Stimulated activated CD4-positive, alpha-beta T cell treated with anti-CD3 and anti-CD28 coated beads, Interleukin-12 subunit alpha, Interleukin-12 subunit beta, amount 100 ng/mL, for 4 hours (primary cell): ENCODE measurements at places on chromosomes 12 and 14.

DNA sequence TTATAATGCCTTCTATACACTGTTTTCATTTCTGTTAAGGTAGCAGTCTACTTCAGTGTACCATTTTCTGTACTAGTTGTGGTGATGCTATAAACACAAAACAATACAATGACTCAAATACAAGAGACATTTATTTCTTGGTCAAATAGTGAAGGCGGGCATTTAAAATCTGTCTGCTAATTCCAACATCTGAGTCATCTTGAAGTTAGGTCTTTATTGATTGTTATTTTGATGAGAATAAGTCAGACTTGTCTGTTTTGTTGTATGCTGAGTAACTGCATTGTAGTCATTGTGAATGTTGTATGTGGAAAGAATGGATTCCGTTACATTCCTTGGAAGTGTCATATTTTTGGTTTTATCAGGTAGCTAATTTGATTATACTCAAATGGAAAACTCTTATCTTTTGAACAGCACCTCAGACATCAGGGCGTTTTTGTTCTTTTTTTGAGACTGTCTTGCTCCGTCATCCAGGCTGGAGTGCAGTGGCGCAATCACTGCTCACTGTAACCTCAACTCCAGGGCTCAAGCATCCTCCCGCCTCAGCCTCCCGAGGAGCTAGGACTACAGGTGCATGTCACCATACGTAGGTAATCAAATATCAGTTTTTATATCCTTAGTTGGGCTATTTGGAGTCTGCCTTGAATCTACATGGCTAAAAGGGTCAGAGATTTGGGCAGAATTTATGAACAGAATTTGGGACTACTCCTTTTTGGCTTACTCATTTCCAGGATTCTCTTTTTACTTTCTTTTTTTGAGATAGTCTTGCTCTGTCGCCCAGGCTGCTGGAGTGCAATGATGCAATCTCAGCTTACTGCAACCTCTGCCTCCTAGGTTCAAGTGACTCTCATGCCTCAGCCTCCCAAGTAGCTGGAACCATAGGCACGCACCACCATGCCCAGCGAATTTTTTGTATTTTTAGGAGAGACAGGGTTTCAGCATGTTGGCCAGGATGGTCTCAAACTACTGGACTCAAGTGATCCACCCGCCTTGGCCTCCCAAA, 56.8 kb downstream of the PAPLN start:
- no peak for DNase-seq

GRCh38 chr12:57124261-57124877, 3.9 kb upstream of the LRP1 start:
- peak; percentile 63 for DNase-seq

GRCh38 chr14:99779751-99780150, 13.5 kb upstream of the EML1 start:
- no peak for DNase-seq

DNA sequence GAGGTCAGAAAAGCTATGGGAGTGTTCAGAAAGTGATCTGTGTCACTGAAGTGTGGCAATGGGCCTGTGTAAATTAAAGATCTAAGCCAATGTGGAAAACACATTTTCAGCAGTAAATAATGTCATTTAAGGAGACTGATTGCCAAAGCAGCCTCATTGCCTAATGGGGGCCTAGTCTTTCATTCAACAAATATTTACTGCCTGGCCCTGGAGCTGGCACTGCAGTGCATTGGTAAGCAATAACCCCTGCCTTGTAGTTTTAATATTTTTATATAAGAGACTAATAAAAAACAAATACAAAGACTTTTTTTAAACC, 326.6 kb downstream of the BTG1 start:
- no peak for DNase-seq

DNA sequence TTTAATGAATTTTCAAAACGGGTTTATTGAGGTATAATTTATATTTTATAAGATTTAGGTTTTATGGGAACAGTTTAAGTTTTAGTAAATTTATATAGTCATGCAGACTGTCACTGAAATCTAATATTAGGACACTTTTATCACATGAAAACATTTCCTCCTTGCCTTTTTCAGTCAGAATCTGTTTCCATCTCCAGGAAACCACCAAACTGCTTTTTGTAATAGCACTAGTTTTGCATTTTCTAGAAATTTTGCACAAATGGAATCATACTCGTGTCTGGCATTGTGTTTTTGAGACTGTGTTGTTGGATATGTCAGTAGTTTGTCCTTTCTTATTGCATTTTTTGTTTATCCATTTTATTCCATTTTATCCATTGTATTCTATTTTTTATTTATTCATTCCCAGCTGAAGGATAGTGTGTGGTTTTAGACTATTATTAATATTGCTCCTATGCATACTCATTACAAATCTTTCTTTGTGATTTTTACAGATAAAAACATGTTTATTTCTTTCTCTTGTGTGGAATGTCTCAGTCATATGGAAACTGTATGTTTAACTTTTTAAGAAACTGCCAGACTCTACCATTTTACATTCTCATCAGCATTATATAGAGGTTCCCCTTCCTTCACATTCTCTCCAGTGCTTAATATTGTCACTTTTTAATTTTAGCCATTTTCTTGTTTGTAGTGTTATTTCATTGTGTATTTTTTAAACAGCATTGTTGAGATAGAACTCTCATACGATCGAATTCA, 26.5 kb downstream of the PALS1 start:
- no peak for DNase-seq

GRCh38 chr14:54000341-54000811, 43.8 kb upstream of the BMP4 start:
- no peak for DNase-seq

- DNase-seq = no peak
These were observed 17.2 kb upstream of the ARF6 start for GRCh38 chr14:49875640-49876198.

GRCh38 chr14:80523518-80524117, 312.3 kb upstream of the DIO2 start:
- DNase-seq = no peak

- no peak for DNase-seq
These were observed 6.2 kb downstream of the TNFAIP2 start for GRCh38 chr14:103129301-103130016.

DNA sequence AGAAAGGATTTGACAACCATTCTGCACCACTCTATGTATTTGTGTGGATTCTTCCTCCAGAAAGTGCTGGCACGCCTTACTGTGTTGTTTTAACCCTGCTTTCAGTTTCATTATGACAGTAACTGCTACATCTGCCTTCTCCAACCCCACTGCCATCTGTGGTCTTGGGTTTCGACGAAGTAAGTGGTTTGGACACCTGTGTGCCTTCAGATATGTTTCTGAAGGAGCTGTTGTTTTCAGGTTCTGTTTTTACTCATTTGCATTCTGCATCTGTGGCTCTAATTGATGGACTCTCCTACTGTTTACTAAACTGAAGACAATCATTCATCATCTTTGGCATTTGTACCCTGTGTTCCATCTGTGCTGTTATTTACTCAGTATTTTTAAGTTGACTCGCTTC, 4.1 kb downstream of the TSHR start:
- DNase-seq = no peak
